ENCODE measurements at places on chromosomes 4 and X. TPM values are rescaled to one million over a fixed set of nuclear protein-coding genes. Genes with fewer than 3 reads are reported as not detected.

Gene VCX3B
- total RNA-seq, result not detected

Gene ARHGAP36
- not detected for total RNA-seq

Gene TMSB15A
- total RNA-seq, result not detected

Gene RAI2
- total RNA-seq, result not detected

Gene HS6ST2
- 5.8 TPM for total RNA-seq

Gene TBC1D1
- 65.1 TPM for total RNA-seq

Gene TMPRSS11F
- total RNA-seq, result 0.85 TPM

Gene NALF2
- 0.48 TPM for total RNA-seq

Gene UCP1
- total RNA-seq, result under 0.01 TPM

Gene IQCM
- not detected for total RNA-seq

Gene FATE1
- not detected for total RNA-seq

Gene PRDM5
- total RNA-seq, result 4.1 TPM

Gene PARM1
- total RNA-seq, result 0.21 TPM

Gene NEUROG2
- total RNA-seq, result not detected

Gene GPR82
- total RNA-seq, result not detected

Gene ARX
- total RNA-seq, result not detected

Gene MAGEA2
- total RNA-seq, result not detected

Gene ADGRL3
- total RNA-seq, result under 0.01 TPM

Gene AFP
- total RNA-seq, result not detected

Gene HSFX3
- not detected for total RNA-seq

Gene CACNA1F
- not detected for total RNA-seq

Gene SSX2
- not detected for total RNA-seq

Gene GRID2
- total RNA-seq, result under 0.01 TPM

Gene NAA11
- not detected for total RNA-seq

Gene GPRASP3
- total RNA-seq, result 1.7 TPM

Gene NRK
- not detected for total RNA-seq

Gene FGF5
- total RNA-seq, result 8.0 TPM

Gene IL13RA1
- total RNA-seq, result 29.6 TPM

Gene BTC
- 3.1 TPM for total RNA-seq
